ENCODE measurements at places on chromosomes 3 and 15.

DNA sequence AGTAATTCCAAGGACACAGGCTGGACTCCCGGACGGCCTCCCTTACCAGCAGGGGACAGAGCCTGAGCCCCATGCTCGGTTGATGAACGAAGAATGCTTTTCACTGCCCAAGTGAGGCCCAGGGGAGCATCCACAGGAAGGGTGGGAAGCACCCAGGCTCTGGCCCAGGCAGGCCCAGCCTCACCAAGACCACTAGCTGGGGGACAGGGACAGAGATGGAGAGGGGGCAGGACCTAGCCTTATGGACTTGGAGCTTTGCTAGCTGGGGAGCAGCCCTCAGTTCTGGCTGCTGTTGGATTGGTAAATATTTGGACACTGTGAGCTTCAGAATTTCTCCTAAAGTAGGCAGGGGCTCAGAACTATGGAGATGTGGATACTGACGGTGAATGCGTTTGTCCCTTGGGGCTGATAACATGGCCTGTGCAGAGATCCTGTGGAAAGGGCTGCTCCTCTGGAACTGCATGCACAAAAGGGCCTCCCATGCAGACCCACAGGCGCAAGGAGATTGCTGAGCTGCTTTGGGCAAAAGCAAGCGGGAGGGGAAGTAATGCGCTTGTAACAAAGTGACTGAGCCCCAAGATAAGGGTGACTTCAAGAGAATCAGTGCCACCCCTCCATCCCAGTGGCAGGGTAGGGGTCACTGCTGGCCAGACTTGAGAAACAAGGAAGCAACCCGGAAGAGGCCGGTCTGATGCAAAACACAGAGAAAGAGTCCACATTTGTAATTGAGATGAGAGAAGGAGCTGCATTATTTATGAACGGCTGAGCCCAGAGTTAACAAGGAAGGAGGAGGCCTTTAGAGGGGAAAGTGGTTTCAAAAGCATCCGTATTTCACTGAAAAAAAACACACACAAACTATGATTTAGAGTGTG lies 70.1 kb upstream of the MEF2A start:
- no peak for DNase-seq

GRCh38 chr15:76584868-76585575 lies 248.4 kb downstream of the ISL2 start:
- no peak for DNase-seq

- no peak for DNase-seq
These were observed 129.1 kb upstream of the MEF2A start for GRCh38 chr15:99436542-99437314.

DNA sequence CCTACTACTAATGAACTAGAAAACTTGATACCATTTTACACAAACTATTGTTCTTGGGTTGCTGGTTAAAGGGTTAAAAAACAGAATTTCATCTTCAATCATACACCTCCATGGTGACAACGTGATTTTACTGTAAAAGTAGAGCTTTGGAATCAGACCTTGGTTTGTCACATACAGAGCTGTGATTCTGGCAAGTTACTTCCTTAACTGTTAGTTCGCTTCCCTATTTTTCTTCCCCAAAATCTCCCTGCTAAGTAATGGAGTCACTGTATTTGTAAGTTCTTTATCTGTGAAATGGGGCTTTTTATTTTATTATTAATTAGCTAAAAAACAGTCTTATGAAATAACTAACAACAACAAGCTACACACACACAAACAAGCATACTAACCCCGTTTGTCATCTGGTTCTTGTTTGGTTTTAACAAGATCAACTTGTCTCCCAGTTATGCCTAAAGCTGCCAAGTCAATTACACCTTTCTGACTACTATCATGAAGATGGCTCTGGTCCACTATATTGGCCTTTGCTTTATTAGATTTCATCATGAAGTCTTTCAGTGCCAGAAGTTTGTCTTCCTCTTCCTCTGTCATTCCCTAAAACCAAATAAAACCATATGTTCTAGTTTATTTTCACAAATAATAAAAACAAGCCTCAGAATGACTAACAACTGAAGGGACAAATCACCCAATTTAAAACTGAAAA lies 38.6 kb downstream of the PIK3R4 start:
- no peak for DNase-seq
